Activated naive CD8-positive, alpha-beta T cell treated with anti-CD3 and anti-CD28 coated beads for 36 hours (primary cell): ENCODE measurements at places on chromosomes 5 and 9.

- DNase-seq, result no peak
Observed at GRCh38 chr5:34698754-34699153, 42.6 kb downstream of the RAI14 start.

GRCh38 chr5:139684881-139685749, 37.0 kb downstream of the CXXC5 start:
- DNase-seq, result no peak

DNA sequence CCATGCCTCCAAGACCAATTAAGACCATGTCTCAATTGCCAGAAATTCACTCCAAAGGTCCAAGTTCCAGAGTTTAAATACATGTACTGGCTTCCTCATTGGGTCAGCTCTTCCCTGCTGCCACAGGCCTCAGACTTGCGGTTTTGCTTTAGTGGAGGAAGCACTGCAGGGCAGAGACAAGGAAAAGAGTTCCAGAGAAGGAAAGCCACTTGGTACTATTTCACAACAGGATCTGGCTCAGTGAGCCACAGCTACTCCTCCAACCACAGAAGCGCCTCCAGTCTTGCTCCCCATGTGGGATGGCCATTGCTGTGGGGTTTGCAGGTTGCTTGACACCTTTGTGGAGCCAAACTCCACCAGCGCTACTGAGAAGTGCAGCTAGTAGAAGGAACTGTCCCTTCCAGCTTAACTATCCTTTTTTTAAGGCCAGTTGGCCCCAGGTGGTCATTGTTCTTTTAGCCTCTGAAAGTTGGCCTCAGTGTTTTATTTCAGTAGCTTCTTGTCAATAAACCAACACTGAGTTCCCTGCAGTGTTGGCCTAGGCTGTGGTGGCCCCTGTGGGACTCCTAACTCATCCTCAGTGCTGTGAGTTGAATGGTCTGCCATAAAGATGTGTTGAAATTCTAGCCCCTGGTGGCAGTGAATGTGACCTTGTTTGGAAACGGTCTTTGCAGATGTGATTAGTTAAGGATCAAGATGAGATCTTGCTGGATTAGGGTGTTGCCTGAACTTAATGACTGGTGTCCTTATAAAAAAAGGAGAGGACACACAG, 93.7 kb upstream of the DAP start:
- no peak for DNase-seq

DNA sequence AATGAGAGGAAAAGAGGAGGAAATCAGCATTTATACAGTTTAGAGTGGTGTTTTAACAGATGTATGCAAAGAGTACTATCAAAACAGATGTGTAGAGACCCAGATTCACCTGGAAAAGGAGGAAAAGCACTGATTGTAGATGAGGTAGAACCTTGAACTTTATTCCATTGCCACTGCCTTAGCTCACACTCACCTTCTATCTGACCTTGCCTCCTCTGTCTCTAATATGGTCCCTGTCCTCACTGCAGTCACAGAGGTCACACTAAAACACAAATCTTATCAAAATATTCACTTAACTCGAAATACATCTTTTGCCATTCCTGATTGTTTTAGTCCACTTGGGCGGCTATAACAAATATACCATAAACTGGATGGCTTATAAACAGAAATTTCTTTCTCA, 7.0 kb downstream of the GIN1 start:
- no peak for DNase-seq

- no peak for DNase-seq
Observed at GRCh38 chr9:34332076-34332964, 3.0 kb downstream of the NUDT2 start.

DNA sequence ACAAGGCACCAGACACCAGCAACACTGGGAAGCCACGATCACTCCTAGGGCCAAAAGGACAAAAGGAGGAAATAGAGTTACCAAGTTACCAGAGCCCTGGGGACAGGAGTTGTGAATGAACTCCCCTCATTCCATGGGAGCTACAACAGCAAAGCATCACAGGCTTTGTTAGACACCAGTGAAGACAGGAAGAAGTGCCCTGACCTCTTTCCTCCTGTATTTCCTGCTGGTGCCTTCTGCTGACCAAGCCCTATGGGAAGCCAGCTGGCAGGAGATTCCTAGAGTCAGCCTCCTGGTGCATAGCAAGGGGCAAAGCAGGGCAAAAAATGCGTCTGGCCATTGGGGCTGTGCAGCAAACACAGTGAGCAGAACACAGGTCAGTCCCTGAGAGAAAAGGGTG, 374.7 kb downstream of the ZSWIM6 start:
- DNase-seq, result no peak

GRCh38 chr5:31225118-31225517, 31.6 kb downstream of the CDH6 start:
- DNase-seq, result no peak

GRCh38 chr9:16207161-16207560, 654.3 kb downstream of the CCDC171 start:
- peak; percentile 34 for DNase-seq

DNA sequence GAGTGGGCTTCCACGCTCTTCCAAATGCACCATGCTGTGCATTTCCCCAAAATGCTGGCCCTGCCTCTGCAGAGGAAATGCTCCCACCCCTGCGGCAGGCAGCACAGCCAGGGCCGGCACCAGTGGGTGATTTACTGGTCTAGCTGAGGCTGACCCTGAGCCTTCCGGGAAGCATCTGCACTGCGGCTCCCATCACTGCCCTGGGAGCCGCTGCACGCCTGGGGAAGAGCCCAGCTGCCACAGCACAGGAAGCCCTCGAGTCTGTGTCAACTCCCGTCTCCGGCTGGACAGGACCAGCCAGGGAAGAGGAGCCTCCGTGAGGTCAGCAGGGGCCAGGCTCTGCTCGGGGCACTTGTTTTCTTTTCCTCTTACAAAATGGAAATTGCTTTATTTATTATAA, 25.1 kb upstream of the EEIG1 start:
- DNase-seq, result no peak

DNA sequence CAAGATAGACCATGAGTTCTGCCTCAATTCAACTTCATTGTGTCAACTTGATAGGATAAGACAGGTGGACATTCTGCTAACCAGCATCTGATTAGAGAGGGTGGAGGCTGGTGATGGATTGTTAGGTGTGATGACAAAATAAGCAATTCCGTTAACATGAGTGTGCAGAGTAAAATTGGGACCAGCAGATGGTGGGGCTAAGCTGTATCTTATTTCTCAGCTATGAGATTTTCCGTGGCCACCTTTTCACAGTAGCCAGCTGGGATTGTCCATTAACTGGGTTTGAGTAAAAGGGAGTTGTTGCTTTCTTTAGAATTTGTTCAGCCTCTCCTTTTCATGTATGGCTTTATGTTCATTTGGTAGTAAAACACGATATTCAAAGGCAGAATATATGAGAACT, 28.8 kb upstream of the TAL2 start:
- DNase-seq, result no peak
